ENCODE measurements at places on chromosomes 2 and 18.
A peak's percentile ranks its signal among the peaks of the same experiment; 100 is the strongest.

GRCh38 chr2:23824777-23825212 lies 102.1 kb downstream of the ATAD2B start:
- DNase-seq: peak; percentile 43

GRCh38 chr2:55137024-55137958 lies 87.0 kb upstream of the RTN4 start:
- DNase-seq: no peak

GRCh38 chr18:75360941-75361340 lies 66.6 kb downstream of the SMIM21 start:
- no peak for DNase-seq

- DNase-seq: no peak
These were observed 38.0 kb upstream of the SNED1 start for GRCh38 chr2:240960309-240960970.

GRCh38 chr2:10835052-10835970 lies 22.7 kb upstream of the PDIA6 start:
- peak; percentile 65 for DNase-seq

- no peak for DNase-seq
These were observed 182.1 kb downstream of the PARD3B start for GRCh38 chr2:204727368-204727767.

DNA sequence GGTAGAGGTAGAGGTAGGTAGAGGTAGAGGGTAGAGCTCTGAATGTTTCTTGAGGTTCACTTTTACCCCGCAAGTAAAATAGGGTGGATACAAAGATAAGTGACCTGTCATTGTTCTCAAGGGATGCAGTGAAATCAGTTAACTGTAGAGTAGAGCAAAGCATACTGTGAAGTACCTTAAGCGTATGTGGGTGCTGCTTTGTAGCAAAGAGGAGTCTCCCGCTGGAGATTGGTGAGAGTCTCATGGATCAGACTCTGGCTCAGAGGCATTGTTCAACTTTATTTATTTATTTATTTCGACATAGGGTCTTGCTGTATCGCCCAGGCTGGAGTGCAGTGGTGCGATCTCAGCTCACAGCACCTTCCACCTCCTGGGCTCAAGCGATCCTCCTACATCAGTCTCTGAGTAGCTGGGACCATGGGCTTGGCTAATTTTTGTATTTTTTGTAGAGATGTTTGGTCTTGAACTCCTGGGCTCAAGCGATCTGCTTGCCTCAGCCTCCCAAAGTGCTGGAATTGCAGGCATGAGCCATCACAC lies 38.7 kb downstream of the MTA3 start:
- DNase-seq: no peak

GRCh38 chr2:222672068-222672401 lies 577 bp downstream of the MOGAT1 start:
- no peak for DNase-seq

GRCh38 chr18:7657937-7658336 lies 90.8 kb downstream of the PTPRM start:
- no peak for DNase-seq

DNA sequence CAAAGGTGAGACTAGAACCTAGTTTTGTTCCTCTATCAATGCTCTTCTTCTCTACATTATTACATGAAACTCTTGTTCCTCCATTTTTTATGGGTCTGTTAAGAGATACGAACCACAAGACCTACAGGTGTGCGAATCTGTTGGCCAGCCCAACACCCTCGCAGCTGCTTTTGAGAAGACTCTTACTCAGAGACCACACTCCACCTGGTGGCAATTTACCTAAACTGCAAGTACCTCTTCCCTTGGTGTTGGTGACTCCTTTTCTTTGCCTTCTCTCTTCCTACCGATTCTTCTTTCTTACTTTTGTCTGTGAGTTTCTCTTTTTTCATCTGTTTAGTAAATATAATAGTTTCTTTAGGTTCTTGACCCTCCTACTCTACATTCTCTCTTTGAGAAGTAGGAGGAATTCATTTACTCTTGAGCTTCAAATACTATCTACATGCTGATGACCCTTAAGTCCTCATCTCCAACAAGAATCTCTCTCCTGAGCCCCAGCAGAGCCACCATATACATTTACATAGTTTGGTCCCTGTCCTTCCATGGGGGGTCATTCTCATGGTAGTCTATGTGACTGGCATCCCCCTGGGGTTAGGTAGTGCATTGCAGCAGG lies 81.8 kb upstream of the GAREM1 start:
- peak; percentile 41 for DNase-seq

DNA sequence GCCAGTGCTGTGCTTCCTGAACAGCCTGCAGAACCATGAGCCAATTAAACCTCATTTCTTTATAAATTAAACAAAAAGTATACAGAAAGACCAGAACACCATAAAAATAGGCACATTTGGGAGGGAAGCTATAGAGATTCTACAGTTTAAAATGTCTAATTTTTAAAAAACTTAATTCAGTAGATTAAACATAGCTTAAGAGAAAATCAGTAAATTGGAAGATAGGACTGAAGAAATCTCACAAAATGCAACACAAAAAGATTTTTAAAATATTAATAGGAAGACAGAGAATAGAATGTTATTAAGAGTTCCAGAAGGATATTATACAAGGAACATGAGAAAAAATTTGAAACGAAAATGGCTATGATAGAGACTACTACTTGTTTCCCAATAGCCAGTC lies 90.5 kb upstream of the SPTBN1 start:
- DNase-seq: no peak

- DNase-seq: no peak
These were observed 825.1 kb upstream of the FSHR start for GRCh38 chr2:49979421-49979820.

DNA sequence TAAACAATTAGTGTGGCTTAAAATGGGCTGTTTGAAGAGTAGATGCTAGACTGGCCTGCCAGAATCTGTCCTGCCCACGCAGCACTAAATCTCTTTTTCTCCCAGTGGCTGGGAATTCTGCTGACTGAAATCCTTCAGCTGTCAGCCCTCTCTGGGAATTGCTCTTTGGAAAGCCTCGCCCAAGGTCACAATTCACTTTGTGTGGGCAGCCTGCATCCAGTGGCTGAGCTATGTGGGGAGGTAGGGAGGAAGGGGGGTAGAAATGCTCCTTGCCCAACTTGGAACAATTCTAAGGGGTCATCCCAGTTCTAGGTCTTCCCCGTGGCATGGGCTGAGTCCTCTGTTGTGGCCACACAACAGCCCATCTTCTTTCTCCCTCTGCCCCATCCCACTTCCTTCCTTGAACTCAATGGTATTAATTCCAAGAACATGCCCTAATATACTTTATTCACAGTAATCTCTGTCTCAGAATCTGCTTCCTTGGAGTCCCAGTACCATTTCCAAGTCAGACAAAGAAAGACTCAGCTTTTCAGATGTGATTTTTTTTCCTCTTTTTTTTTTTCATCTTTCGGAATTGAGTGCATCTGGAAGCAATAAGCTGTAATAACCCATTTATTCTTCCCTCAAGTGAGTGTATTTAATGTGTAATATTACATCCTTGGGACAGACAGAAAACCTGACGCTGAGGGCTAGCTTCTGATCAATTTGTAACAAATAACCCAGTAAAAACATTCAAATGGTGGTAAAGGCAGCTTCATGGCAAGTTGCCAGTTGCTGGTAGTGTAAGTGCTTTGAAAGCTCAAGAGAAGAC lies 189.4 kb downstream of the GPD2 start:
- no peak for DNase-seq

- no peak for DNase-seq
These were observed 43.2 kb downstream of the SP140 start for GRCh38 chr2:230268606-230269243.

DNA sequence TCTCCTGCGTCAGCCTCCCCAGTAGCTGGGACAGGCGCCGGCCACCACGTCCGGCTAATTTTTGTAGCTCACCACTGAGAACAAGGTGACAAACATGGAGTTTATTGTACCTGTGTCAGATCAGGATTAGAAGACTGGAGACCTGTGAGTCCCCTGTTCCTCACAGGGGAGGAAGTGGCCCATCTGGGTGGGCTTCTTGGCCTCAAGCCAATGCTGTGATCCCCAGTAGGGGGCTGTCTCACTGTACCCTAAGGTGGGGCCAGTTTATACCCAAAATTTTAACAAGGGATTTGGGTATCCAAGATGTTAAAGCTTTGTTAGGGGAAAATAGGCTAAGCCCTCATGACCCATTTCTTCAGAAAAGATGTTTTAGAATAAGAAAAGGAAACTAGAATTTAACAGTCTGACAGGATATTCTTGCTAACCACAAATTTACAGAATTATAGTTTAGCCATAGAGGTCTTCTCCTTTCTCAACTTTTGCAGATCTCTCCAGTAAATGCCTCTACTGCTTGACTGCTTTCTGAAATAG lies 16.3 kb downstream of the PCBP1 start:
- no peak for DNase-seq

- no peak for DNase-seq
These were observed 54.1 kb downstream of the EML4 start for GRCh38 chr2:42223067-42223854.

DNA sequence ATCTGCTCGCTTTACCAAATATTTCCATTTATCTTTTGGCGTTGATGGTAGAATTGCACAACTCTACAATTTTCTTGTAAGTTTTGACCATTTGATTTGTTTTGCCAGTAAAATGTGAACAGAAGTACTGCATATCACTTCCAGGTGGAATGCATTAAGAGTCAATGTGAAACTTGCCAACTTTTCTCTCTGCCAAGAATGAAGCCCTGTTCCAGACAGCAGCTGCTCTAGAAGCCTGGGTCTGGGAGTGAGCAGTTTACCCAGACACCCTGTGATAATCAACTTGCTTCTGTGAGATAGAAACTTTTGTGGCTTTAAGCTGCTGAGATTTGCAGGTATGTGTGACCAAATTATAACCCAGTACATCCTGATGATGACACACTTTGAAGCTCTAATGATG lies 115.9 kb upstream of the SYT4 start:
- DNase-seq: no peak

Data from RWPE1 (cell line).